ENCODE measurements at places on chromosomes 1 and 21.
A peak's percentile ranks its signal among the peaks of the same experiment; 100 is the strongest.

DNA sequence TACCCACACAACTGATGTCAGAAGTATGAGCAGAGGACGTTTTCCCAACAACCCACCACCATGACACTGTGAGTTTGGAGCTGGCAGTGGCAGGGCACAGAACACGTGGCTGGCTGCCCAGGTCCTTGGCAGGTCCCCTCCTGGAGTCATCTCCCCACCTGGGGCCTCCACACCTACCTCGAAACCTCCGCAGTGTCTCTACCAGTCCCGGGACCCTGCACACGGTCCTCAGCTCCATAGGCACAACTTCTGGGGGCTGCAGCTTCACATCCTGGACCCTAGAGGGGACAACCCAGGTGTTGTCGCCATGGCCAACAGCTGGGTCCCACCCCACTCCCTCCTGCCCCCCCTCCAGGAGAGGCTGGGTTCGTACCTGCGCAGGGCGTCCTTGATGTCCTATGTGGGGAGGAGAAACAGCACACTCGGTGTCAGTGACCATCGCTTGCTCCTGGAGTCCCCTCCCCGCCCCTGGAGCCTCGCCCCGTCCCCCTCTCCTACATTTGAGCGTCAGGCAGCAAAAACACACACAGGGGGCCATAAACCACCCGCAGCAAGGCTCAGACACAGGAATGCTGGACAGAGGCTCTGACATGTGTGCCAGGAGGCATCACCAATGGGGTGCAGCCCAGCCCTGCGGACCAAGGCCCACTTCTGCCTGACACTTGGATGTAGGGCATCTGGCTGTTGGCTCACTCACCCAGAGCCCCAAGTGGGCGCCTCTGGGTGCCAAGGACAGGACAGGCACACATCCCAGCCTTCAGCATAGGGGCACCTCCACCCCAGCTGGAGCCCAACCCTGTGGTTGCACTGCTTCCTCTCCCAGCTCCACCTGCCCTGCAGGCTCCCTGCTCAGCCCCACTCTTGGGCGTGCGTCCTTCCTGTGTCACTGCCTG, 9.6 kb downstream of the TRIM11 start:
- no peak for DNase-seq

DNA sequence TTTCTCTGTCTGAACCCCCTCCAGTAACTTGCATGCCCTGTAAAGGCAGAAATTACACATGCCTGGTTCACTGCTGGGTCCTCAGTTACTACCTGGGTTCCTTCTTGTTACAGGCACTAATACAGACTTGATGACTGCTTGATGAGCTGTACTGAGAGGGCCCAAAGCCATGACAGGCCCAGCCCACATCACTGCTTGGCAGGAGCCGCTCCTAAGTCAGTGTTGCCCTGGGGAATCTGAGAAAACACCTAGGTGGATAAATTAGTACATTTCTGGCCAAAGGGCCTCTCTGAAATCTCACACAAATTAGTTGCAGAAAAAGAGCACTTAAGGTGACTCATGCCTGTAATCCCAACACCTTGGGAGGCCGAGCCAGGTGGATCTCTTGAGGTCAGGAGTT, 37.8 kb upstream of the IRF2BP2 start:
- no peak for DNase-seq

GRCh38 chr1:156809281-156809680, 7.4 kb downstream of the SH2D2A start:
- no peak for DNase-seq

DNA sequence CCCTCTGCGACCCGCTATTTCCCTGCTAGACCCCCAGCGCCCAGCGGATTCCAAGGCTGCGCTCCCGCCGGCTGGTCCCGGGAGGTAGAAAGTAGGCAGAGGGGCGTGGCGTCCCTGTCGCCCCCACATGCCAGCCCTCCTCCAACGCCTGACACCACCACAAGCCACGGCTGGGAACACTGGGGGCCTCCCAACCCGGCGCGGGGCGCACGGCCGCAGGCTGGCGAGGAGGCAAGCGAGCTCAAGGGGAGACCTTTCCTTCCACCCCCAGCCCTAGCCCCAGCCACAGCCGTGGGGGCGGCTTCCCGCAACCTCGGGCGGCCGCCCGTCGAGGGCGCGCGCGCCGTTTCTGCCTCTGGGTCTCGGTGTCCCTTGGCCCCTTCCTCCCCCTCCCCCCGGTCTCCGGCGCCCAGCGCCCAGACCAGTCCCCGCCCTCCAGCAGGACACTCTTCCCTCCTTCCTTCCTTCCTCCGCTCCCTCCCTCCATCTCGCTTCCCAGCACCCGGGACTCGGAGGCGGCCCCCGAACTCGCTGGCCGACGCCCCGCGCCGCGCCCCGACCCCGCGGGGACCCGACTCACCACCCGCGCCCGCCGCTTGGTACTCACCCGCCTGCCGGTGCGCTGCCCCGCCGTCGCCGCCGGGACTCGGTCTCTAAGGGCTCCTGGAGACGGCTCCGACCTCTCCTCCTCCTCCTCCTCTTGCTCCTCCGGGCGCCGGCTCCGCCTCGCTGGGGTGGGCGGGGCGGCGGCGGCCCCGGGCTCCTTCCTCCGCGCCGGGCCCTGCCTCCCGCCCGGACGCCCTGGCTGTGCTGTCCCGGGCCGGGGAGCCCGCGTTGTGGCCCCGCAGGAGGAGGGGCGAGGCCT, at the start of gene GNG12:
TSS of gene GNG12 (minus strand) at position 731 of the 865 bp plus-strand sequence. CDS start 125,781 bp downstream, outside the sequence.
- DNase-seq: no peak

- DNase-seq: no peak
Observed at GRCh38 chr1:116766616-116767469, 12.6 kb downstream of the CD2 start.

GRCh38 chr1:2636733-2637132, 3.9 kb upstream of the MMEL1 start:
- DNase-seq: no peak

- DNase-seq: peak; percentile 26
Observed at GRCh38 chr1:202807451-202807925, 733 bp downstream of the KDM5B start.

DNA sequence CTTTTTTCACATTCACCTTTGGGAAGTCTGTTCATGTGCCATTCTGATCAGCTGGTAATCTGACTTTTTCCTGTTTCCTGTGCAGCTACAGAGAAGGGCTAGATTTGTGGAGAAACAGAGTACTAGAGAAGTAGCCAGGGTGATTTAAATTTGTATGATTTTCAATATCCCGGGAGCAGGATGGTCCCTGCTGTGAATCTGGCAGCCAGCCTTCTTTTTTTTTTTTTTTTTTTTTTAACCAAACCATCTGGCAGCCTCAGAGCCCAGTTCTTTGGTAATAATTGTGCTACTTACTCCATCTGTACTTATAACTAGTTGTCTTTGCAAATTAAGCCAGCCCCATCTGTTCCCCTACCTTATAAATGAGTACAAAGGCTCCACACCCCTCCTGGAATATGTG, 248.6 kb upstream of the DEPDC1 start:
- DNase-seq: no peak

DNA sequence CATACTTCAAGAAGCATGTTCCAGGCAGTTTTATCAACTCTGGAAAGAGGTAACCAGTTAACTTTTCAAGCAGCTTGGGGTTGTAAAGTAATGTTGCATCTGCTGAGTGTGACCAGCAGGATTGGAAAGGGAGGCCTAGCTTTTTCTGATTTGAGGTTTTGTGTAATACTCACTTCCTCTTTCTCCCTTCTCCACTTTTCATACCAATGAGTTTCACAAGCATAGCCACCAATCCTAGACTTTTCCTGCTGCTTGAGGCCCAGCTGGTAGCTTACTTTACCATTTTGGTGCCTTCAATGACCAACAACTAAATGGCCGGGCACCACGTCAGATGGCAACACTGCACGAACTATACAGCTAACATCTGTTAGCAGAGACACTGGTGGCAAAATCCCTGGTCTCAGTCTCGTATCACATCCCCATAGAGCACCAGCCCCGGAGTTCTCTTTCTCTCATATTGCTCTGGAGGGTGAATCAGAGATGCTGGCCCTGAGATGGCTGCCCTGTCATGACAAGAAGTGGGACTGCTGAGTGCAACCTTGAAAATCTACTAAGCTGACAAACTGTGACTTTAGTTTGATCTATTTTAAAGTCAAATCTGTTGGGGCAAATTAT, 14.8 kb upstream of the GPR88 start:
- no peak for DNase-seq

DNA sequence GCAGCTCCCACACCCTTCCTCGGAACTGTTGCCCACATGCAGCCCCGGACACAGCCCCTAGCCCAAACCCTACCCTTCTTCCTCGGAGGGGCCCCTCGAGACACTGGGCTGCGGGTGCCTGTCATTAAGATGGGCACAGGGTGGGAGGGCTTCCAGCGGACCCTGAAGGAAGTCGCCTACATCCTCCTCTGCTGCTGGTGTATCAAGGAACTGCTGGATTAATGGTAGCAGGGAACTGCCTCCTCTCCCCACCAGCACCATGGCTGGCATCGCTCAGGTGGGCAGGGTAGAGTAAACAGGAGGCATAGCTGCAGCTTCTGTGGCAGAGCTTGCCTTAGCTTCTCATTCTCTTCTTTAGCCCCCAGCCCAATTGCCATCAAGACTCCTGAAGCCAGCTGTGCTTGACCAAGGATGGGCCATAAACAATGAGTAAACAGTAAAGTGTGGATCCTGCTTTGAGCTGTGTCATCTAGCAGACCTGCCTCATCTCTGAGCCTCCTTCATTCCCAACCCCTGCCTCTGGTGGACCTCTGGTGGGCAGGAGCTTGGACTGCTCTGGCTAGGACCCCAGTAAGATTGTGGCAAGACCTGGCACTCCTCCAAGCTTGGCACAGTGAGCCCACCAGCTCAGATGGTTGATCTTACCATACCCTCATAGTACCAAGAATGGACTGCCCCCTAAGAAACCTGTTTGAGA, at the start of gene LENEP:
TSS of gene LENEP (plus strand) at position 15 of the 697 bp plus-strand sequence. CDS start at position 37, 22 bp downstream.
- DNase-seq: no peak

DNA sequence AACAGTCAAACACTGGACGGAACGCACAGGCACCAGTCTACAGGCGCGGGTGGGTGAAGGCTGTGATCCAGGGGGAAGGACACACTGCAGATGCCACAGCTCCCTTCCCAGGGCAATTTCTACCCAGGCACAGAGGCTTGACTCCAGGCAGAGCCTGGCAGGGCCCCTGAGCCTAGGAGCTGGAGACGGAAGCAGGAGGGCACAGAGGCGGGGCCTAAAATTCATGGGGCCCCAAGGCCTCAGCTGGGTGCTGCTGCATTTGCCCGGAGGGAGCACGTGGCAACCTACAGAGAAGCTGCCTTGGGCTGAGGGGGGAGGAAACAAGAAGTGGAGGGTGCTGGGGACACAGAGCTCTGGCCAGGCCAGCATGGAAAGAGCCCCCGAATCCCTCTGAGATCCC, 41.2 kb downstream of the UBE2G2 start:
- no peak for DNase-seq

GRCh38 chr21:37805266-37805665, 111.0 kb downstream of the KCNJ6 start:
- no peak for DNase-seq

DNA sequence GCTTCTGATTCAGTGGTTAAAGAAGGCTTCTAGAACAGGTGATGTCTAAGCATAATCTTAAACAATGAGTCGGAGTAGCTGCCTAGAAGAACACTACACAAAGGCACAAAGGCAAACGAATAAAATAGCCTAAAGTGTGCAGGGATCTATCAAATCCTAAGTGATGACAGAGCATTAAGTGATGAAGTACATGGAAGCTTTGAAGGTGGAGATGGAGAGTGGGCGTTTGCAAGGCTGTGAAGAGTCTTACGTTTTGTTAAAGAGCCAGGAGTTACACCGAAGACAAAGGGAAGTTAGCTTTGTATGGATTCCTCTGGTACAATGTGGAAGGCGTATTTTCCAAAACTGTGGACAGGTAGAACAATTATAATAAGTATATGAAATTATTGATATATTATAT, 270.6 kb downstream of the NEGR1 start:
- no peak for DNase-seq

GRCh38 chr21:33428669-33429068, 25.5 kb downstream of the IFNGR2 start:
- no peak for DNase-seq

DNA sequence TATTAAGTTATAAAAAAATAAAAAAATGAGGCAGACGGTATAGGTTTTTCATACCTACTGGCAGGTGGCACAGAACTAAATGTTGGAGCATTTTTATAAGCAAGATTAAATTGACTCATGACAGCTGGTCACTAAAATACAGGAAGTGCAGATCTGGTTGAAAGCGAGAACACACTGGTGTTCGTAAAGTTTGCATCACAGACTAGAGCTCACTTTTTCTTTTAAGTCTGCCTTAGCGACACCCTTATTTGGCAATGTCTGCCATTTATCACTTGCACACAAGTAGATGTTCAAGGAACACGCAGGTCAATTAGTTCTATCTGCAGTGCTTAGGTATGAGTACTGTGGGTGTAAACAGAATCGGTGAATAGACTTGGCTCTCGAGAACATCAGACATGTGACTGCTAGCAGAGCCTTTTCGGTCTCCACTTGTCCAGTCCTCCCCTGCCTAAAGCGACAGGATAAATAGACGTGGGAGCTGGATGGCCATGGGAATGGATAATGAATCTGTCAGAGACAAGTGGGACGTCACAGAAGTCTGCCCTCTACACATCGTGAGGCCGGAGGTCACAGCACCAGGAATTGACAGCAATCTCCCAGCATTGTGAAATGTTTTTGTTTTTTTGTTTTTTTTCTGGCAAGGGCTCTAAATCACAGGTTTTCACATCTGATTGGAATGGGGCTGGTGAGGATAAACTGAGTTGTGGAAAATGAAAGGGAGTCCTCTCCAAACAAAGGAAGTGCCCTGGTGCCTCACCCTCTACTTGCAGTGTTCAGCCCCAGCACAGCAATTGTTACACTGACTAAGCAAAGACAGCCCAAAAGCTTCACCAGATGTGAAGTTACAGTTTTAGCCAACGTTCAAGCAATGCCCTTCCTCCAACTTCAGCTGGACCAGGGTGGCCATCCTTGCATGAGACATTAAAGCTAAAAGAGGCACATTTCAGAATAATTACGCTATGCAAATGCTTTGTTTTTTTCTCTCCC, 248.9 kb downstream of the NTNG1 start:
- DNase-seq: no peak

GRCh38 chr21:32065654-32066053, 192.8 kb downstream of the HUNK start:
- no peak for DNase-seq

- DNase-seq: no peak
Observed at GRCh38 chr1:172616636-172617035, 42.3 kb upstream of the FASLG start.

- DNase-seq: no peak
Observed at GRCh38 chr21:45122432-45123132, 48.2 kb downstream of the ADARB1 start.

DNA sequence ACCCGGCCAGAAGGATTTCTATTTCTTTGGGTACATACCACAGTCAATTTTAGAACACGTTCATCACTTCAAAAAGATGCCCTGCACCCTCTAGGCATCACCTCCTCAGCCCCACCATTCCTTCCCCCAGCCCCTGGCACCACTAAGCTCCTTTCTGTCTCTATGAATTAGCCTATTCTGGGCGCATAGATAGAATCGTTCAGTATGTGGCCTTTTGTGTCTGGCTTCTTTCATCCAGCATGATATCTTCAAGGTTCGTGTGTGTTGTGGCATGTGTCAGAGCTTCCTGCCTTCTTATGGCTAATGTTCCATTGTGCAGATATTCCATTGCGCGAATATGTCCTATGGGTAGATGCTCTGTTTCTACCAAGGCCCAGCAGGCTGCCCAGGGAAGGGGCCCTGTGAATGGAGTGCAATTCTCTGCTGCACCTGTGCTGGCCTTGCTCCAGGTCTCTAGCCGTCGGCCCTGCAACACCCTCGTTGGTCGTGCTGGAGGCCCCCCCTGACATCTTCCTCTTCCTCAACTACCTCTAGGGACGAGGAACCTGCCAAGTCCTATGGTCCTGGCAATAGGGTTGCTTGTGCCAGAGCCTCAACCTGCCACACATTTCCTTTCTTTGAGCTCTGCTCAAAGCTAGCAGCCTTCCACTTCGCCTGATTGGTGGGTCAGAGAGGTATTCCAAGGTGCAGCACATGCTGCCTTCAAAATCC, 113.5 kb downstream of the RIPK4 start:
- no peak for DNase-seq
